ENCODE measurements at places on chromosomes 1 and 21. TPM values are rescaled to one million over a fixed set of nuclear protein-coding genes. Genes with fewer than 3 reads are reported as not detected.

GRCh38 chr21:16579538-16579937, 849.8 kb downstream of the USP25 start:
- no peak for DNase-seq

Gene UAP1
- total RNA-seq, result 34.0 TPM

Gene GNG5
- total RNA-seq, result 133 TPM

Gene FOXO6
- not detected for total RNA-seq

Gene FAM131C
- 1.2 TPM for total RNA-seq
